ENCODE measurements at places on chromosomes 3 and 15.

DNA sequence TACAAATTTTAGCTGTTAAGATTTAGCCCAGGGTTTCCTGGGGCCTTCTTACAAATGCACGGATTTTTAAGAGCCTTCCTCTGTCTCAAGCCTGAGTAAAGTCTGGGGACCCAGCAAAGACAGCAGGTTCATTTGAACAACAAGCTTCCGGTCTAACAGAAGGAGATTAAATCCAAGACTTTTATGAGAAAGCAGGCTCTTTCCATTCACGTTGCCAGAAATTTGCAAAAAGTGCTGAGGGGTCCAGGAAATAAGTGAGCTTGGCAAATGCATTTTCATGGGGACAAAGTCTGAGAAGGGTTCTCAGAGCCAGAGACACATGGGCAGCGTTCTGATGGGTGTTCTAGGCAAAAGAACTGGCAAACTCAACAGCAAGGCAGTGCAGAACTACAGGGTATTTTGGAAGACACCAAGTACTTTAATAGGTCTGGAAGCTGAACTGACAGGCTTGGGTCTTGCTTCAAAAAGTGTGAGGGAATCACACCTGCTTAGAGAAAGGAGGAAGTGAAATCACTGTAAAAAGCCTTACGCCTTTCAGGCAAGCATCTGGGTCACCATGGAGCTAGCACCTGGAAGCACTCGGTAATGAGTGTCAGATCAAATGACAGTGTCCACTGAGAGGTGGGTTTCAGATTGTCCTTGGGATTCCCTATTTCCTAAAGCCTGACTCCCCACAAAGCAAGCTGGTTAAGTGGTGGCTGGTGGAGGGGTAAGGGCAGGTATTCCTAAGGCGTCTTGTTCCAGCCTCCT is 115.8 kb upstream of the ARHGEF3 start:
- DNase-seq = no peak

GRCh38 chr15:71066983-71067382 is 48.3 kb upstream of the THSD4 start:
- DNase-seq = no peak

DNA sequence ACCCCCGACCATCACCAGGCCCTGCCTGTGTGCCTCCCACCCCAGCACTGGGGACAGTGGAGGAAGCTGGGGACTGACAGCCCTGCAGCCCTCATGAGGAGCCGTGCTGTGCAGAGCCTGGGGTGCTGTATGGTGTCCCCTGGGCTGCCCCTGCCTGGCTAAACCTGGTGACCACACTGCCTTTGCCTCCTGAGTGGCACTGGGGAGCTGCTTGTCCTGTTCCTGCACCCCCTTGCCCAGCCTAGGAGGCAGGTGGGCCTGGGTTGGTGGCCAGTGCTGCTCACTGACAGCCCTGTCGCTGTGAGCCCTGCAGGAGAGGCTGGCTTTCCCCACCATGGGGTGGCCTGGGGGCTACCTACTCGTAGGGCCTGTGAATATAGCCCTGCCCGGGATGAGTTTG is 159.4 kb downstream of the NSMCE3 start:
- DNase-seq = no peak

GRCh38 chr3:158565076-158565475 is 5.9 kb upstream of the MLF1 start:
- no peak for DNase-seq

GRCh38 chr15:91821458-91821857 is 32.0 kb upstream of the SLCO3A1 start:
- no peak for DNase-seq

DNA sequence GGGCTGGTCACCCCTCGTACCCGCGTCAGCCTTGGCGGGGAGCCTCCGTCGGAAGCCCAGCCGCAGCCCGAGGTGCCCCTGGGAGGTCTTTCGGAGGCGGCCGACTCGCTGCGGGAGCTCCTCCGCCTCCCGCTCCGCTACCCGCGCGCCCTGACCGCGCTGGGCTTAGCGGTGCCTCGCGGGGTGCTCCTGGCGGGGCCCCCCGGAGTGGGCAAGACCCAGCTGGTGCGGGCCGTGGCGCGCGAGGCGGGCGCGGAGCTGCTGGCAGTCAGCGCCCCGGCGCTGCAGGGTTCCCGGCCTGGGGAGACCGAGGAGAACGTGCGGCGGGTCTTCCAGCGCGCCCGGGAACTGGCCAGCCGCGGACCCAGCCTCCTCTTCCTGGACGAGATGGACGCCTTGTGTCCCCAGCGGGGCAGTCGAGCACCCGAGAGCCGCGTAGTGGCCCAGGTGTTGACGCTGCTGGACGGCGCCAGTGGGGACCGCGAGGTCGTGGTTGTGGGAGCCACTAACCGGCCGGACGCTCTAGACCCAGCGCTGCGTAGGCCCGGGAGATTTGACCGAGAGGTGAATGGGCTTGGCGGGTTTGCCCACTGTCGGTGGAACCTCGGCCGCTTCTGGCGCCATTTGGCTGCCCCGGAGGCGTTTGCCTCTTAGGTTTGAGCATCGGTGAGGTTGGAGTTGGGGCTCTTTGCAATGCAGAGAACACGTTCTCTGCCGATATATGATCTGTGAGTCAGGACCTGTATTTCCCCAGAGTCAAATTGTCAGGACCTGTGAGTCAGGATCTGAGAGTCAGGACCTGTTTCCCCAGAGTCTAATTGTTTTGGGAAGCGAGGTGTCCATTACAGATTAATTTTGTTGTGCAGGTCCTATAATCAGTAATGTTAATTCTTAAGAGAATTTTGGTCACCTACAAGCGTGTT is 24.9 kb upstream of the GATM start:
- peak; percentile 21 for DNase-seq

DNA sequence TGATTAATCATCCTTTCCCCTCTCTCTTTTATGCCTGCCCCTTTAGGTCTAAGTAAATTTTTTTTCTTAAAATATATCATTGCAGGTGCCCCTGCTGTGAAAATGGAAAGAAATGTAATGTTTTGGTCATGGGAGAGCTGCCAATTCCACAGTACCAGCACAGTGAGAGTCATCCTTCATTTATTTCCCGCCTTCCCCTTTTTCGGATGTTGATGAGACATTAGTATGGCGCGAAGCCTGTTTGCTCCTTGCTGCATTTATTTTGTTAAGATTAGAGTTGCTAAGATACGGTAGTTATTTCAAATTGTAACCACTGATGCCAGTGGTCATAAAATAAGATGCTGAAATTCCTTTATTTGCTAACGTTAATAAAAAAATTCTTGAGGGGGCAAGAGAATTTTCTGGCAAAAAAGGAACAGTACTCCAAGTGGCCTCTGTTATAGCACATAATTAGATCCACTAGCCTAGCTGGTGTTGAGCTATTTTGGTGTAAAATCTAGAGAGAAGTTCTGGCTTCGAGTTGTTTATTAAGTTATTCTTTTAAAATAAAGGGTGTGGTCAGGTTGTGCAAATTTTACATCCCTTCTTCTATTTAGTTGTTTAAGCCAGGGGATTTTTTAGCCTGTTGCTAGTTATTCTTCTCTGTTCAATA is 62.8 kb downstream of the MDFIC2 start:
- no peak for DNase-seq

DNA sequence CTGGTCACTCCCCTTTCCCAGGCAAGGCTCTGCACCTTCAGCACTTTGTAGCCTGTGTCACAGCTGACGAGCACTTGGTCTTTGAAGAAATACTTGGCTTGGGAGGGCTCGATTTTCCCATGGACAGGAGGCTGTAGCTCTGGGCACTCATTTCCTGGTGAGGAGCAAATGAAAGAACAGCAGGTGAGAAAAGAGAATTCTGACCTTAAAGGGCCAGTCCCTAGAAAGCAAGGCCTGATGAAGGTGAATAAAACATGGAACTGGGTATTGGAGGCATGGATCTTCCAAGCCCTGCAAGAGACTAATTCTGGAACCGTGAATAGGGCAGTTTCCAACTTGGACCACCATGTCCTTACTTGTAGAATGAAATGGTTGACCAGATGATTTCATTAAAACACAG is 39.9 kb downstream of the MASP1 start:
- no peak for DNase-seq

DNA sequence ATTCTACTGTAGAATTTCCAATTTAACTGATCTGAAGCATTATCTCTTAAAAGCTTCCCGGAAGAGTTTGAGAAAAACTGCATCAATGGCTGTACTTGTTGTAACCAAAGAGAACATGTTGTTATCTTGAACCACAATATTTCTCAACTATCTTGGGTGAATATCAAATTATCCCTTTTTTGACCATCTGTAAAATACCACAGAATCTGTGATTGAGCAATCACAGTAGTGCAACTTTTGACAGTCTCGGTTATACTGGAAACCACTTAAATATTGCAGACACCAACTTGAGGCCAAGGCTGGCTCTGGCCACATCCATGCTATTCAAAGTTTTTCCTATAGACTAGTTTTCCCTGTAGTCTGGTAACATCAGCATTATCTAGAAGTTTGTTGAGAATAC is 842.8 kb upstream of the EPHA6 start:
- DNase-seq = no peak

DNA sequence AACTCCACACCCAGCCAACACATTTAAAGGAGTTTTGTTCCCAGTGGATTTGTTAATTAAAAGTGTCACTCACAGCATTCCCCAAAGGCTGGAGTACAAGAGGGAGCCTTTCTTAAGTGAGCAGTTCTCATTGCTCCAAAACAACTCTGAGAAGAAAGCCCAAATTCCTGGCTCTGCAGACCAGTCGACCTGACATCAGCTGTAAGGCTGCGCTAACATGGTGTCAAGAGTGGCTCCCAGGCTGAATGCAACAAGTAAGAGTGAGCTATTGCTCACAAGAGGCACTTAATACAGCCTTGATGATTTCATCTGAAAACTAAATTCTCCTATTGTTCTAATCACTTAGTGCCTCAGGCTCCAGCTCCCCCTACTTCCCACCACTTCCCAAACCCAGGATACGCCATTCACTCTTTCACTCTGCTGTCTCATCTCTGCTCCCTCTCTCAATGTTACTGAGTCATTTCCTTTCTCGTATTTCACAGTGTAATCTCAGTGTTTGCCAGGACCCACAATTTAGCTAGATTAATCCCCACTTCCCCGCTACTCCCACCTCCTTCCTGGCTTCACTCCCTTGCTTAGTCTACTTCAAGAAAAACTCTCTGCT is 81.8 kb downstream of the WWTR1 start:
- no peak for DNase-seq

GRCh38 chr3:86785386-86785785 is 205.6 kb downstream of the VGLL3 start:
- DNase-seq = no peak

GRCh38 chr3:49872801-49873281 is 3.1 kb upstream of the CAMKV start:
- DNase-seq = peak; percentile 26

GRCh38 chr3:101484805-101485620 is 28.0 kb downstream of the SENP7 start:
- no peak for DNase-seq

DNA sequence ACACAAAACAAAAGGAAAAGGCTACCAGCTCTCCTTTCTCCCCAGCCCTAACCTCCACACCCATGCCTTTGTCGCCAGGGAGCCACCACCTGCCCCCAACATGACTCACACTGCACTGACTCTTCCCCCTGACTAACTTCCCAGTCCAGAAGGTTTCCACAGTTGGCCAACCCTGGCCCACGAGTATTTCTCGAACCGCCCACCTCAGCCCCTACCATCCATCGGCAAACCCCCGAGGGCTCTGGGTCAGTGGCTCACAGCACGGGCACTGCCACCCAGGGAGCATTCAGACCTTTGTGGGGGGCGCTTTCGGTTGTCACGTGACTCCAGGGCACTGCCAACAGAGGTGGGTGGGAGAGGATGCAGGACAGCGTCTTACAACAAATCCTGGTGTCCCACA is 152.3 kb downstream of the LRRC28 start:
- DNase-seq = no peak

DNA sequence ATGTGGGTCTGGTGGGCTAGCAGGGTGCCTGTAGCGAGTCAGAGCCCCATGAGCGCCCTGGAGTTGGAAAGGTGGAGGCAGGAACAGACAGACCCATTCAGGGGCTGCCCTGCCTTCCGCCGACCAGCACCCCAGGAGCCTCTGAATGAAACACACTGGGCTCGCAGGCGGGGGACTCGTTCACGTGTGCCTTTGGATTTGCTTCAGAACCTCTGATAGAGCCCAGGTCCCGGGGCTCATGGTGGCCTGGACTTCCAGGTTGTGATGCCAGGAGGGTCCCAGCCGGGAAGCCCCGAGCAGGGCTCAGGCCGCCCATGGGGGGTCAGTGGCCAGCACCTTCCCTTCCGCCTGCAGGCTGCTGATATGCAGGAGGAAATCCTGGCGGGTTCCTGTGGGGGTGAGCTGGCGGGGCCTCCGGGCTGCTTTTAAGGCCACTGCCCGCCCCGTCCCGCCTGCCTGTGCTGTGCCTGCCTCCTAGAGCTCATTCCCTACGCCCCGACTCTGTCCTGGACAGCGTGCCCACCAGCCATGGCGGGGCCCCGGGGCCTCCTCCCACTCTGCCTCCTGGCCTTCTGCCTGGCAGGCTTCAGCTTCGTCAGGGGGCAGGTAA is at the start of gene STAB1:
STAB1 (plus strand) TSS at position 453 of the 610 bp plus-strand sequence; CDS start at position 529, 76 bp downstream.
- DNase-seq = no peak

- DNase-seq = no peak
Observed at GRCh38 chr15:26926081-26926480, 44.9 kb upstream of the GABRG3 start.

DNA sequence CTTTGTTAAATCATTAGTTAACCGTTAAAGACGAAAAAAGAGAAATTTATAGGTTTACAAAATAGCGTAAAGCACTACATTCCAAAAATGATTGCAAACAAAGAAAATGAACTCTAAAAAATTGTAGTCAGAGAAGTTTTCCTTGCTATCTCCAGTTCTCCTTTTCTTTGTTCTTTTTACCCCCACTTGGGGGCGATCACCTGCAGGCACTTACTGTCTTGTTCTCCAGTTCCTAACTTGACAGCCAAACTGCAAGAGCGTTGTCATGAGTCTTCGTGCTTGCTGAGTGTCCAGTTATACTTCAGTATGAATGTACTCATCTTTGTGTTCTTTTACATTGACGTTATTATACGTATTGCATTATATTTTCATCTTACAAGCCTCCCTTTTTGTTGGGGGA is 54.5 kb downstream of the CHD2 start:
- DNase-seq = no peak

DNA sequence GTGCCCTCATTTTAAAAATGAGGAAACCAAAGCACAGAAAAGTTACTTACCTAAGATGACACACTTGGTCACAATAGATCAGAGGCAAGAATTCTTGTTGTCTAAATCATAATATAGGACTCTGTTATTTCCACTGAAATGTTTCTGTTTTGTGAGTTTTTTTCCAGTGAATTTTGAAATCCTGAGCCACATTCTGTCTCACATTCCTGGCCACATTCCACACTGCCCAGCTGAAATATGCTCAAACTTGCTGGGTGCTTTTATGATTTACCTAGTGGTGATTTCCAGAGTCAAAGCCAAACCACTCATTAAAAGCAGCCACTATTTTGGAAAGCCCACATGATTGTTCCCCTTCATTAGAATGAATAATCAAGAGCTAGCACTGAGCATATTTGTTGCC is 82.3 kb upstream of the NPHP3 start:
- DNase-seq = no peak
